ENCODE measurements at places on chromosomes 7 and 10.

DNA sequence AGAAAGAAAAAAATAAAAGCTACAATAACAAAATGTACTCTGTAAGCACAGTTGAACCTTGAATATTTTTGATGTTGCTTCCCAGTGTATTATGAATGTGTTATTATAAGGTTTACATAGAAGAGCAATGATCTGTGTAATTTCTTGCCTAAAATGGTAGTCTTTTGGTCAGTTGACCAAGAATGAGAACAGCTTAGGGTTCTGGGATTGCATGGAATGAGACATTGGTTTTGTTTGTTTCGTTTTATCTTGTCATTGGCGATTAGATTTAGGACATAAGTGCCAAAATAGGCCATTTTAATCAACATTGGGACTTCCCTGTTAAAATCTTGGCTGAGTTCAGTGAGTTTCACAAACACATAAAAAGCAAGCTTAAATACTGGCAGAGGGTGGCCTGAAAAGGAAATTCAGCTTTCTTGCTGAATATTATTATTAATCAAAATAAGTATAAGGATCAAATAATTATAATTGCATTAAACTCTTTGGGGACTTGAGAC is 49.1 kb upstream of the GLCCI1 start:
- DNase-seq: no peak

GRCh38 chr10:132322586-132323048 is 9.4 kb upstream of the LRRC27 start:
- DNase-seq: no peak

GRCh38 chr7:108291791-108292440 is 161.8 kb upstream of the LAMB4 start:
- DNase-seq: no peak

- DNase-seq: no peak
These were observed 149.9 kb downstream of the CPED1 start for GRCh38 chr7:121138262-121138933.

GRCh38 chr10:67666416-67667034 is 29.5 kb downstream of the CTNNA3 start:
- DNase-seq: no peak

All from stimulated activated CD4-positive, alpha-beta T cell treated with anti-CD3 and anti-CD28 coated beads, TNF-alpha, amount 100 ng/mL, for 24 hours (primary cell).